ENCODE measurements at places on chromosomes 13 and 19.

DNA sequence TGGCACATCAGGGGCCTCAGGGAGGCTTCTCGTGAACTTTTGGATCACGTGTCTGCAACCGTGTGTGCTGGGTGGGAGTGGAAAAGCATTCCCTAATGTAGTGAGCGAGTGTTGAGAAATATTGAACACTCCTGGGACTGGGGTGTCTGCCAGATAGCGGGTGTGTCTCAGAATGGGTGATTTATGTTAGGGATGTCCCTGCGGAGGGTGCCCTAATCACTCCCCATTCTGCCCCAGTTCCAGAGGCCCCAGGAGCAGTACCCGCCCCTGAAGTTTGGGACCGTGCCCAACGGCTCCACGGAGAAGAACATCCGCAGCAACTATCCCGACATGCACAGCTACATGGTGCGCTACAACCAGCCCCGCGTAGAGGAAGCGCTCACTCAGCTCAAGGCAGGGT lies 24.2 kb upstream of the GRWD1 start:
- DNase-seq: no peak

DNA sequence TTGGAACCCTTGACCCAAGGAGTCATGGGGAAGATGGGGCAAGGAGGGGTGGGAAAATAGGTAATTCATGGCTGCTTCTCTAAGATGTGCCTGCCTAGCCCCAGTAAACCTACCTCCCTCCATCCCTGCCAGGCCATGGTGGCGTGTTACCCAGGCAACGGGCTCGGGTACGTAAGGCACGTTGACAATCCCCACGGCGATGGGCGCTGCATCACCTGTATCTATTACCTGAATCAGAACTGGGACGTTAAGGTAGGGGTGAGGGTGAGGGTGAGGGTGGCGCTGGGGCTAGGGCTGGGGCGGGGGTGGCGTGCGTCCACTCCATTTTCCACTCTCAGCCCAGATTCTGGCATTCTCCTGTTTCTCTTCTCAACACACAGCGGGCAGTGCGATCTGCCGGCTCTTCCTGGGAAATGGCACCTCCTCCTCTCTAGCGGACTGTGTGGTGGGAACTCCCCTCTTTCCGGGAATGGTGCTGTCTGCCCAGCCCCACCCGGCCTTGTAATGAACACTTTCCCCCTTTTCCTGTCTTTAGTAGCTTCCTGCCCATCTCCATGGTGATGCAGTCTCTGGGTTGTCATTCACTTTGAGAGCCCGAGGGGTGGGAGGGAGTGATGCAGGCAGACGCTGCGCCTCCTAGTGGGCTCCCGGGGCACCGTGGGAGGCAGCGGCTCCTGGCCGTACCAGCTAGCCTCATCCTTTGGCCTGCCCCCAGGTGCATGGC lies 7.6 kb downstream of the EGLN2 start:
- peak; percentile 54 for DNase-seq

DNA sequence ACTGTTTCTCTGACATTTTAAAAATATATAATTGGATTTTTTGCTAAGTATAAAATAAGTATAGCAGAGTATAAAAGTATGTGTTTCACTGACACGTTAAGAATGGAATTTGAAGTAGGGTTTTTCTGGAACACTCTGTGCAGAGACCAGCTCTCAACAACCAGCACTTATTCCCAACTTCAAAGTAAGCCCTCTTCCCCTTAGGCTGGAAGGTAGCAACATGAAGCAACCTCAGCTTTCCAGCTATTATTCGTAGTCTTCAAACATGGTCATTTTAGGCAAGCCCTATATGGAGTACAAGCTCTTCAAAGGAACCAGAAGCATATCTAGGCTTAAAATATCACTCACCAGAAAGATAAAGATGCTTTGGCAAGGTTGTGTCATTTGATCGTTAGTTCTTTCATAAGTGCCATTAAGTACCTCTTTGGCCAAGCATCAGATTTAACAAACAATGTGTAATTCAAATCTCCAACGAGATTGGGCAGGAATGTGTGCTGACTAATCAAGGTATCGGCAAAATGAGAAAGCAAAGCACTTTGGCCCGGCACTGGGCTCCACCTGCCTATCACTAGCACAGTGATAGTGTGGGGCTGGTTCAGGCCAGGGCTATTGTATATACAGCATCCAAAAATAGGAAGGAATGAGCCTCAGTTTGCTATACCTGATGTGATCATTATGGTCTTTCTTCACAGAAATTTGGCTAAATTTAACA lies 95.9 kb upstream of the FREM2 start:
- DNase-seq: no peak

- DNase-seq: no peak
Measured at GRCh38 chr13:99545979-99546378, 44.7 kb downstream of the TM9SF2 start.

DNA sequence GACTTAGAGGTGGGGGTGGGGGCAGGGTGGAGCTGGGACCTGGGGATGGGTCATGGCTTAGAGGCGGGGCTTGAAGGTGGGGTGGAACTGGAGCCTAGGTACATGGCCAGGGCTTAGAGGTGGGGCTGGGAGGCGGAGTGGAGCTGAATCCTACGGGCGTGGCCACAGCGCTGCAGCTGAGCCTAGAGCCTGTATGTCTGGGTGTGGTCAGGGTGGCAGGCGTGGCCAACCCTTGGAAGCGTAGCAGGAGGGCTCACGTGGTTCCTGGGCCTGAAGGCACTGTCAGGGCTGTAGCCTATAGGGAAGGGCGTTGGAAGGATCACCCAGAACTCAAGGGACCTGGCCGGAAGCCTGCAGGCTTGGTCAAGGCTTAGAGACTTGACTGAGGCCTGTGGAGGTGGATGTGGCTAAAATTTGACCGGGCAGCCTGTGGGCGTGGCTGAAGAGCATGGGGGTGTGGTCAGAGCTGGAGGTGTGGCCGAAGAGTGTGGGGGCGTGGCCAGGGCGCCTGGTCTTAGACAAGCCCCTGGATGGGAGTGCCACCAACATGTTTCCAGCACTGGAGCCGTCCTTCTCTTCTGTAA lies 24.3 kb downstream of the COLGALT1 start:
- no peak for DNase-seq

DNA sequence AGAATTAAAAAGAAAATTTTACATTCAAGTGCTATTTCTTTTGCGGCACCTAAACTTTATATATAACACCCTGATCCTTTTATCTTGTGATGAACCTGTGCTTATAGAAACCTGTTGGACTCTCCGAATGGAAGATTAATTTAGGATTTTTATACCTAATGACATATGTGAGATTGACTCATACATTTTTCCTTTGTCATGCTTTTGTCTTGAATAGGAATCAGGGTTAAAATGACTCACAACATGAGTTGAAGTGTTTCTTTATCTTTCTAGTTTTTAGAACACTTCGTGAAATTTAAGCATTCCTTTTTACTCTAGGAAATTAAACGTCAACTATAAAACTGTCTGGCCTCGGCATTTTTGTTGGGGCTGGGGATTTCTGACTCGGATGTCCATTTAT lies 378.9 kb downstream of the PCDH20 start:
- no peak for DNase-seq

- no peak for DNase-seq
Measured at GRCh38 chr13:107466326-107467099, 748.8 kb downstream of the LIG4 start.

DNA sequence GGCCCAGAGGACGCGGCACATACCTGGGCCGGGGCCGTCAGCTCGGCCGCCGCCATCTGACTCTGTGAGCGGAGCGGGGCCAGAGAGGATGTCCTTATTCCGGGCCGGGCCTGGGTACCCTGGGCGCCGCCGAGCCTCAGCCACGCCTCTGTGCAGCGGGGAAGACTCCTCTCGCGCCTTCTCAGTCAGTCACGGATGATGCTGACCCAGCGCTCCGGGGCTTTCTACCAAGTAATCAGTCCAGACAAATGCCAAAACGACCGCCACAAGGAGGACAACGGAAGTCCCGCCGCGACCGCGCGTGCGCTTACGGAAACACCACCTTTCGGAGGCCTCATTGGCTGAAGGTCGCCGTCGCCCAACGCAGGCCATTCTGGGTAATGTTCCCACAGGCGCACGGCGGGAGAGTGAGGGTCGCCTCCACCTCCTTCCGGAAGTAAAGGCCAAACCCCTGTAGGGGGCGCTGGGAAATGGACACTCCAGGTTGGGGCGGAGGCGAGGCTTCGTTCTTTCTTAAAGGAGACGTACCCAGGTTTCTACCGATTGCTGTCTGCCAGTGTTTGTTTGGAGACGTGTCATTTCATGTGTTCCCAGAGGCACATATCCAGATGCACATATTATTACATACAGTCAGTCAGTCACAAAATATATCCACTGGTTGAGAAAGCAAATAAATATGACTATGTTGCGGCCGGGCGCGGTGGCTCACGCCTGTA lies at the start of gene ZNF256:
Gene ZNF256, minus strand, starts transcription at position 288 of the 716 bp plus-strand sequence. Its CDS starts 232 bp downstream, at position 56.
- peak; percentile 79 for DNase-seq

DNA sequence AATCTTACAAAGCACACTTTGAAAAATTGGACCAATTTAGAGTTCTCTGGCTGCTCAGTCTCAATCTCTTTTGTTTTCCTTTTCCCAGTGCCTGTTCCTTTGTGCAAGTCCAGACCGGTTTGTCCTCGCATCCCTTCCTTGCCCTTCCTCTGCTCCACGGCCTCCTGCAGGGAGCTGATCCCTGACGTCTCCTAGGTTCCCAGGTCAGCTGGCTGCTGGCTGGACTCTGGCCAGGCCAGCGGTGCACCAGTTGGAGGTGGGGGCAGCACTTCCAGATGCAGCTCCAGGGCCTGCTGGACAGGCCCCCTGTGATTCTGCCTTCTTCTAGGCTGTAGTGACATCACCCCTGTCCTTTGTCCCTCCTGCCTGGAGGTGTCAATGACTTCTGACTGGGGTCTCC lies 44.0 kb upstream of the KPNA3 start:
- no peak for DNase-seq

DNA sequence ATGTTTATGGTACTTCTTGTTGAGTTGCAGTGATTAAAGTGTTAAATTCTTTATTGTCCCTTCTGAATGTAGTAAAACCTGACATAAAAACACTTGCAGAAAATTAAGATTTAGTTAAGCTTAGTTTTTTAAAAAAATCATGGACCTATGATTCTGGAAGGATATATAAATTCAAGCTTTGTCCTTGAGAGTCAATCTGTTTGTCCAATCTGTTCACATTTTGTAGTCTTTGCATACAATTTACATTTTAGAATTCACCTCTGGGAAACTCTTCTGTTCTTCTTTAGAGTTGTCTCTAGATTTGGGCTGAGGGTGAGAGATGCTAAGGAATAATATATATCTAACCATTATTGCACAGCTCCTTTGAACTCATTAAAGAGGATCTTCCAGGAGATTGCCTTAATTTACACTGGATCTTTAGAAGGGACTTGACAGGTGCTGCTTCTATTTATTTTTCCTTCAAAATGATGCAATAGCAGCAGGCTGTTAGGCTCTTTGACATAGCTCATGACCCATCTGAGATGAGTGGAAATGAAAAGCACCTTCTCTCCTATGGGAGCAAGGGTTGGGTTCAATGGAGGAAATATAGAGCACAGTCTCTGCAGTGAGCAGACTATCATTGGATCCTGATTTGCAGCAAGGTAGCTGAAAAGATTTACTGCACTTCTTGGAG lies 433.9 kb downstream of the GPC6 start:
- no peak for DNase-seq

- peak; percentile 41 for DNase-seq
Measured at GRCh38 chr19:12801466-12802266, at the start of the genes PRDX2 and THSD8. PRDX2 (minus strand) TSS chr19:12801800; CDS start chr19:12801261, 539 bp downstream. THSD8 (plus strand) TSS chr19:12802069; CDS start chr19:12802072, 3 bp downstream.

- no peak for DNase-seq
Measured at GRCh38 chr13:98293103-98293502, 116.0 kb upstream of the RNF113B start.

- DNase-seq: no peak
Measured at GRCh38 chr13:109870696-109871370, 84.5 kb upstream of the IRS2 start.

DNA sequence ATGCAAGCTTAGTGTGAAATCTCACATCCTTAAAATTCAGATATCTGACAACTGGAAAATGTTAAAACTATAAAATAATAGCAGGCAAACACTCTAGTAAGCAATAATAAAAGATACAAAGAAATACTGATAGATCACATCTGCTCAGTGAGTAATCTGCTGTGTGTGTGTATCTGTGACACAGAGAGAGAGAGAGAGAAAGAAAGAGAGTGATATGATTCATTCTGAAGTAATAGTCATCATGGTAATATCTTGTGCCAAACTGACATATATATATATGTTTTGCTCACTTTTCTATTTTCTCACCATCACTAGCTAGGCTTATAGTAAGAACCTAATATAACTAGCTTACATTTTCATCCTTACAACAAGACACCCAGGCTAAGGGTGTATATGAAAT lies 288.0 kb upstream of the SLITRK6 start:
- no peak for DNase-seq

- DNase-seq: no peak
Measured at GRCh38 chr13:23824371-23824770, 64.8 kb downstream of the MIPEP start.

Measured in stimulated activated CD8-positive, alpha-beta memory T cell treated with anti-CD3 and anti-CD28 coated beads, Interleukin-12 subunit alpha, Interleukin-12 subunit beta, amount 100 ng/mL, for 4 hours (primary cell).